Thoracic aorta endothelial cell (primary cell): ENCODE measurements at places on chromosomes 2 and 18. TPM values are rescaled to one million over a fixed set of nuclear protein-coding genes. Genes with fewer than 3 reads are reported as not detected.

HAAO gene
- total RNA-seq, result 0.29 TPM in 1 of 2 replicates, not detected in the other

TMEM178A gene
- total RNA-seq, result 0.22 and 0.80 TPM in 2 replicates

TWIST2 gene
- total RNA-seq, result 2.6 and 4.5 TPM in 2 replicates

POLR1B gene
- 32.2 and 36.1 TPM in 2 replicates for total RNA-seq

CNRIP1 gene
- 67.6 and 77.0 TPM in 2 replicates for total RNA-seq

KIAA2012 gene
- not detected in 2 replicates for total RNA-seq

UNC50 gene
- total RNA-seq, result 36.4 and 40.1 TPM in 2 replicates

SIX2 gene
- total RNA-seq, result 0.13 and 0.14 TPM in 2 replicates

LIPT1 gene
- total RNA-seq, result 4.7 and 7.8 TPM in 2 replicates

SMARCAL1 gene
- 16.6 and 22.1 TPM in 2 replicates for total RNA-seq

PAX8 gene
- total RNA-seq, result 0.13 and 0.43 TPM in 2 replicates

KCNJ3 gene
- total RNA-seq, result not detected in 2 replicates

GATA6 gene
- total RNA-seq, result 22.7 and 23.8 TPM in 2 replicates

PAIP2B gene
- total RNA-seq, result 0.53 and 1.2 TPM in 2 replicates

SLC23A3 gene
- total RNA-seq, result 1.8 and 2.1 TPM in 2 replicates

DHX57 gene
- total RNA-seq, result 30.2 and 34.0 TPM in 2 replicates

SPHKAP gene
- total RNA-seq, result not detected in 2 replicates

EVA1A gene
- total RNA-seq, result 50.0 and 53.2 TPM in 2 replicates

SERPINB10 gene
- total RNA-seq, result 0.07 TPM in 1 of 2 replicates, not detected in the other

CYP27C1 gene
- total RNA-seq, result not detected in 2 replicates

CFAP221 gene
- 0.27 TPM in 1 of 2 replicates, not detected in the other for total RNA-seq

SERPINB2 gene
- 28.1 and 37.5 TPM in 2 replicates for total RNA-seq

CTNNA2 gene
- not detected in 2 replicates for total RNA-seq

FHOD3 gene
- 0.07 TPM in 1 of 2 replicates, not detected in the other for total RNA-seq

REEP1 gene
- total RNA-seq, result 0.29 and 0.80 TPM in 2 replicates

EFEMP1 gene
- total RNA-seq, result 2,071 and 2,356 TPM in 2 replicates

CFC1 gene
- not detected in 2 replicates for total RNA-seq

GPAT2 gene
- 6.5 and 7.4 TPM in 2 replicates for total RNA-seq

PARD3B gene
- total RNA-seq, result 18.4 and 19.0 TPM in 2 replicates

KIF1A gene
- total RNA-seq, result not detected in 2 replicates
